ENCODE measurements at places on chromosomes 11 and 22.

GRCh38 chr11:20357150-20357549, 6.4 kb upstream of the HTATIP2 start:
- DNase-seq, result no peak

DNA sequence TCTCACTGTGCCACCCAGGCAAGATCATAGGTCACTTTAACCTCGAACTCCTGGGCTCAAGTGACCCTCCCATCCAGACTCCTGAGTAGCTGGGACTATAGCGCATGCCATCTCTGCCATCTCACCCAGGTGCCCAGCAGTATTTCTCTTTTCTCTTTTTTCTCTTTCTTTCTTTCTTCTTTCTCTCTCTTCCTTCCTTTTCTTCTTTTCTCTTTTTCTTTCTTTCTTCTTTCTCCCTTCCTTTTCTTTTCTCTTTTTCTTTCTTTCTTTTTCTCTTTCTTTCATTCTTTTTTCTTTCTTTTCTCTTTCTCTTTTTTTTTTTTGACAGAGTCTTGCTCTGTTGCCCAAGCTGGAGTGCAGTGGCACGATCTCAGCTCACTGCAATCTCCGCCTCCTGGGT, 13.5 kb downstream of the RFPL1 start:
- no peak for DNase-seq

DNA sequence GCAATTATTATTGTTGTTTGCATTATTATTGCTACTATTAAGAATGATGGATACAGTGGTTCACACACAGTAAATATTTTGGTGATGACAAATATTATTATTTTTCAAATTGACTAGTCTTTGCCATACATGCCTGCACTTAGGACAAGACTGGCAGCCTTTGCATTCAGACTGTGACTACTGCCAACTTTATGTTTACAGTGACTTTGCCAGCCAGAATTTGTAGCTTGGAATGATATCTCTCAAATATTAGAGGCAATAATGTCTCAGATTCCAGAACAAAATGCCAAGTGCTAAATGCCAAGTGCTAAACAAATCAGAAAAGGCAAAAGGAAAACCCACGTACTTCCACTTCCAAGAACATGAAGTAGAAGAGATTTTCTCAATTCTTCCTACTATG, 823.1 kb downstream of the DLG2 start:
- DNase-seq, result no peak

GRCh38 chr11:33642461-33643166, 58.0 kb downstream of the C11orf91 start:
- DNase-seq, result no peak

- peak; percentile 77 for DNase-seq
Observed at GRCh38 chr11:61163021-61163420, 1.8 kb upstream of the VPS37C start.

- DNase-seq, result no peak
Observed at GRCh38 chr22:29105468-29105867, 32.6 kb downstream of the KREMEN1 start.

DNA sequence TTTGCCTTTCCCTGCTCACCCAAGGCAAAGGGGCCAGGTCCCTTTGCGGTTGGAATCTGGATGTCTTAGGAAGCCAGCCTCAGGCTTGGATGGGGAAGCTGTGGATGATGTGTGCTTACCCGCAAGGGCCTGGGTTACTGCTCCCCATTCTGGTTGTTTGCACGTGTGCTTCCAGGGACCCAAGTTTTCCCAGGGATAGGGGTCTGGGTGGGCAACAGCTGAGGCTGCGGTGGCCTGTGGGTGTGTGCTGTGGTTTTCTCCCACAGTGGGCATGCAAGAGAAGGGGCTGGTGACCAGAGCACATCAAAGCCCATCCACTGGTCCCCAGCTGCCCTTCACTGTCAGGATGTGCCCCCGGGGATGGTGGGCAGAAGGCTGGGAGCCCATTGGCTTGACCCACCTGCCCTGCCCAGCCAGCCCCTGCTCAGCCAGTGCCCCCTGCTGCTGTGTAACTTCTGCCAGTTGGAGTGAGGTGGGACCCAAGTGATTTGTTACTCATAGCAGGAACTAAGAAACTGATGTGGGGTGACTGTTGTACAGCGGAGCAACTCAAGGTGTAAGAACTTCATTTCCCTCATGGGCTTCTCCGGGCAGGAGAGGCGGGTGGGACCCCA, 3.3 kb downstream of the CAPN5 start:
- no peak for DNase-seq

DNA sequence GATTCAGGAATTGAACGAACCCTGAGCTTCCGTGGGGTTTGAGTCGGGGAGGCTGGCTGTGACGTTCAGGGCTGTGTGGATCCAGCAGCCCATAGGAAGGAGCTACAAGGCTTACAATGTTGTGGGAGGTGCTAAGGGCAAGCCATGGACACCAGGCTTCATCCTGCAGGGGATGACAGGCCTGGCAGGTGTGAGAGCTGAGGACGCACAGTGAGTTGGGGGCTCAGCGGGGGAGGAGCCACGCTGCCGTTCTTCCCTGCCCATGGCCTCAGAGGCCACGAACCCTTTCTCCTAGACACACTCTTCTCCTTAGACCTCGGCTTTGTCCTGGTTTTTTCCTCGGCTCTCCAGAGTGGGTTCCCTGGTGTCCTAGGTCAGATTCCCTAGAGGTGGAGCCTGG, 113.3 kb upstream of the SLC22A12 start:
- DNase-seq, result no peak

GRCh38 chr11:118281284-118281683, 17.2 kb upstream of the MPZL2 start:
- DNase-seq, result no peak

DNA sequence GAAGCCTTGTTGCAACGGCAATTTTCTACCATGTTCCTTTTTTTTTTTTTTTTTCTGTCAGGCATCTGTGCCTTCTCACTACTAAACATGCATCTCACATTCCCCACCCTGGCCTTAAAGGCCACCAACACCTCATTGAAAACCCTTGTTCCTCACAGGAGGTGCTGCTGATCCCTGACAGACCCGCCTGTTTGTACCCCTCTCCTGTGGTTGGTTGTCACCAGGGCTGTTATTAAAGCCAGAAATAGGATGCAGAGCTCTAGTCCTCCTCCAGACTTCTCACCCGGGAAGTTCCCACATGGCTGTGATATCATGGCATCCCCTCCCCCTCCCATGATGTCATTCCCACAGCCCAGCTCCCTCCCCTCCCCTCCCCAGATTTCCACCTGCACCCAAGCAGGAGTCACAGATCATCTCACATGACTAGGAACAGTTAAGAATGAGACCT, 302.8 kb upstream of the NCAM1 start:
- no peak for DNase-seq

- DNase-seq, result peak; percentile 87
Observed at GRCh38 chr11:134037046-134037908, 31.6 kb upstream of the JAM3 start.

- DNase-seq, result no peak
Observed at GRCh38 chr22:21902296-21903087, 35.0 kb upstream of the MAPK1 start.

DNA sequence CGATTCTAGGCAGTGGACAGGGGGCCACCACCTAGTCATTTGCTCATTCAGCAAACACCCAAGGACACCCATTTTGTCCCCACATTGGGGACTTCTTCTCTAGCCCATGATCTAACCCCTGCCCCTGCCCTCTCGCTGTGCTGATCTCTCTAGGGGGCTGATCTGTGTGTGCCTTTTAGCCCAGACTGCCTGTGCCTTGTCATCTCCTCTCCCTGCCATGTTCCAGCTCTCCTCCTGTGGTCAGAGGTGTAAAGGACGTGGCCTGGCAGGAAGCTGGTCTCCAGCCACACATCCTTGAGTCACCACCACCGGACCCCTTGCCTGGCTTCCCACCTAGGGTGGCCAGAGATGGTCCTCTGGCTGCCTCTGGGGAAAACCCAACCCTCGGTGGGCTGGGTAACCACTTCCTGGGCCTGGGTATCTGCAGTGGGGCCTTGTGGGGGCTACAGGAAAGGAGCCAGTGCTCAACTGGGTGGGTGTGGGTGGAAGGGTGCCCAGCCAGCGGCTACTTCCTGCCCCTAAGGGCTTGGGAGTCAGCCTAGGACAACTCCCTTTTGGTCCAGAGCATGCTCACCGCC, 1.3 kb downstream of the CTSW start:
- DNase-seq, result no peak

DNA sequence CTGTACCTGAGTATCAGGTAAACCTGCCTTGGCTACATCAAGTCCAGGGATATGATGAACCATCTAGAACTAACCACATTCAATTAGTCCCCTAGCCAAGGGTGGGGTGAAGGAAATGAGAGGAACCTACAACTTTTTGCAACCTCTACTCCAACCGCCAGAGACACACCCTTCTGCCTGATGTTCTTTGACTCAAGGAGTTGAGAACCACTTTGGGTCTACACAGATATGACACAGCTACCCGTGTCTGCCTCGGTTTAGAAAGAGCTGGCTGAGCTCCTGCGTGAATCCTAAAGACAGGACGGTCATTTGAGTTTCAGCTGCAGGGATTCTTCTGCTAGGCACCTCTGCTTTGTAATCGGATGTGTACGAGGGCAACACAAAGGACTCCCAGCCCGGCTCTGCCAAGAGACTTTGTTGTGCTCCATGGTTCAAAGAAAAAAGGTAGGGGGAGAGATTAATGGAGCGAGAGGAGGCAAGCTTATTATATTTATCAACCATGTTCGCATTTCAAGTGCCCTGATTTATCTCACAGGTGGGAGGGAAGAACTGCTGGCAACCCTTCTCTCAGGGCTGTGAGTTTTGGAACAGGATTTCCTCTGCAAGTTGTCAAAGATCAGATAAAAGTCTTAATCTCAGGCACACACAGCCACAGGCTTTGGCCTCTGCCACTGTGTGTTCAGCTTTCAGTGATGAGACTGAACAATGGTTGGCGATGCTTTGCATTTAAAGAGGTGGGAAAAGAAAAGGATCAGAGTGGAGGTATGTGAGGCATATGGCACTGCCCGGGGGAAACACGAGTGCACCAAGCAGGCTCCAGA, 35.1 kb downstream of the FLI1 start:
- no peak for DNase-seq

- DNase-seq, result no peak
Observed at GRCh38 chr11:4664183-4664582, 20.4 kb downstream of the OR51E1 start.

DNA sequence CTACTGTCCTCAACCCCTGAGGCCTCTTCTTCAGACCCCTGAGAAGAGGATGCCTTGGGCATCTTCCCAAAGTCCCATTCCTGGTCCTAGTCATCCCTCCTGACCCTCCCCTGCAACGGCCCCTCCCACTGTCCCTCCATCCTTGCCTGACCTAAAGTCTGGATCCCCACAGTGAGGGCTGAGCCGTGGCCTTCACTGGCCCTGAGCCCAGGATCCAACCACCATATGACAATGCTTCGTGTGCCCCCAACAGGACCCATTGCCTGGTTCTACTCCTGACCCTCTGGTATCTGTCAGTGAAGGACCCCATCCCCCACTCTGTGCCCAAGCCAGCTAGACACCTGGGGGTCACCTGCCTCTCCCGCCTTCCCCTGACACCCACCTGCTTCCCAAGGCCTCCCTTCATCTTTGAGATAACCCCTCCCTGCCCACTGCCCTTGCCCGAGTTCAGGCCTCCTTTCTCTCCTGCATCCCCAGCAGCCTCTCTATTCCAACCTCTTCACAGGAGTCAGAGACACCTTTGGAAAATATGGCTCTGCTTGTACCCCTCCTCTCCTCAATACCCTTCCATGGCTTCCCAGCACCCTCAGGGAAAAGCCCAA, 48.0 kb downstream of the LRRC32 start:
- no peak for DNase-seq
